Activated CD8-positive, alpha-beta T cell treated with anti-CD3 and anti-CD28 coated beads, Interleukin-2, amount 10 ng/mL, durations not matched to agents 7 days and 5 days (primary cell): ENCODE measurements at places on chromosomes 5 and 9.

GRCh38 chr5:139204196-139204595 is 6.0 kb upstream of the SIL1 start:
- no peak for DNase-seq

GRCh38 chr5:106755066-106755465 is 915.7 kb downstream of the EFNA5 start:
- DNase-seq: no peak

GRCh38 chr5:95984287-95984938 is 22.8 kb upstream of the ELL2 start:
- no peak for DNase-seq

DNA sequence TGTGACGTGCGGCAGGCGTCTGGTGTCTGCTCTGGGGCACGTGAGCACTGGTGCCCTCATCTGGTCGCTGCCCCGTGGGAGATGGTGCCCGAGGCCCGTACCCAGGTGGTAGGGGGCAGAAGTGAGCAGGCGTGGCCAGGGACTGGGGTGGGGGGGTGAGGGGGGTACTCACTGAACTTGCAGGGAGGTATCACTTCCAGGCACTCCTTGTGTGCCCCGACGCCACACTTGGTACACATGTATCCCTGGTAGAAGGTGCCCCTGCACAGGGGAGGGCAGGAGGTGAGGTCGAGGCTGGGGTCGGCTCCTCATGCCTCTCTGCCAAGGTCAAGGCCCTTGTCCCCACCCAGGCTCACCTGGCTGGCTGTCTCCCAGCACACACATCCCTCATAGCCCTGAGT is 45.2 kb upstream of the SARDH start:
- no peak for DNase-seq

DNA sequence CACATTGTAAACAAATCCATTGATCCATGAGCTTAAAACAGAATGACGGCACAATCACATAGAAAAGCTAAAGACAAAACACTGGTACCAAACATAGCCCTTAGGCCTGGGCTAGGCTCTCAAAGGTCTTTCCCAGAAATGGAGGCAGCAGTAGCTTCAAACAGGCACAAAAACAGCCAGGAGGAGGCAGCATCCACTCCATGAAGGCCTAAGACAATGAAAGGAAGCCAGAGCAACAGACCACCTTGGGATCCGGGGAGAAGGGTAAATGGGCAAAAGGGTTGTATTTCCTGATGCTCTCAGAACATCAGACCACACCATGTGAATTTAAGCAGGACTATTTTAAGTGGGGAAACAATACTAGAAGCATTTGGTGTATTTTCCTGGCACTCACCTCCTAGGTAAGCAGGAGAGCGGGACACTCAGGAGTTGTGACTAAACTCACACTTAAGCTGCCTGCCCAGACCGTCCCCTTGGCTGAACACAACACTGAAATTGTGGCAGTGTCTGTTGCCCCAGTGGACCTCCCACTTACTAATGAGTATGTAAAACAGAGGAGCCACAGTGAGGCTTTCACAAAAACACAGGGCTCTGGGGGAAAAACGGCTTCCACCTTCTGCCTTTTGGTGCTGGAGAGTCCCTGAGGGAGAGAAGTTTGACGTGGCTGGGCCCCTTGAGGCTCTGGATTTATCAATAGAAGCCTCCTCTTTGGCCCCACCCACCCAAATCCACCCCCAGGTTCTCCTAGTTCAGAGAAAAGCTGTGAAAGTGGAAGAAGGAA is 11.9 kb downstream of the GNPDA1 start:
- DNase-seq: no peak

- no peak for DNase-seq
Observed at GRCh38 chr5:116738239-116738614, 163.6 kb upstream of the SEMA6A start.
